ENCODE measurements at places on chromosomes 4 and X. TPM values are rescaled to one million over a fixed set of nuclear protein-coding genes. Genes with fewer than 3 reads are reported as not detected.

Gene POU4F2
- not detected for total RNA-seq

Gene BTK
- total RNA-seq = 0.17 TPM

Gene TRIM75
- not detected for total RNA-seq

Gene SH3TC1
- 8.6 TPM for total RNA-seq

Gene FGD1
- 7.7 TPM for total RNA-seq

All from A549 treated with DMSO at 1 μM for 4 hours (cell line).